Stimulated activated CD4-positive, alpha-beta T cell treated with anti-CD3 and anti-CD28 coated beads, TNF-alpha, amount 100 ng/mL, for 4 hours (primary cell): ENCODE measurements at places on chromosomes 7 and 10.
A peak's percentile ranks its signal among the peaks of the same experiment; 100 is the strongest.

DNA sequence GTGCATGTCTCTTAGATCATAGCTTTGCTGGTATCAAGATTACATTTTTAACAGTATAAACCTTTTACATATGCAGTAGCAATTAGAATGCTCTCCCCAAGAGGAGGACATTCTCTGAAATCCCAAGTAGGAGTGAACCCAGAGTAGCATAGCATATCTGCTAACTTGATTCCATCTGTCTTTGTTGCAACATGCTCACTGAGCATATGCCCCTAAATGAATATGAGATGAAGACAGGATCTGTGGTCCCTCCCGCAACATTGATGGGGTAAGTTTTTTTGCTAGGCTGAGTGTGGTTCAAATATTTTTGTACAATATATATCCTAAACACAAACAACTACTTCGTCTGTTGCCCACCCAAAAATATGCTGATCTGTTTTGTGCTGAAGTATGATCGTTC, 534.2 kb upstream of the C7orf33 start:
- no peak for DNase-seq

GRCh38 chr10:123995461-123996131, 97.8 kb downstream of the CHST15 start:
- no peak for DNase-seq

DNA sequence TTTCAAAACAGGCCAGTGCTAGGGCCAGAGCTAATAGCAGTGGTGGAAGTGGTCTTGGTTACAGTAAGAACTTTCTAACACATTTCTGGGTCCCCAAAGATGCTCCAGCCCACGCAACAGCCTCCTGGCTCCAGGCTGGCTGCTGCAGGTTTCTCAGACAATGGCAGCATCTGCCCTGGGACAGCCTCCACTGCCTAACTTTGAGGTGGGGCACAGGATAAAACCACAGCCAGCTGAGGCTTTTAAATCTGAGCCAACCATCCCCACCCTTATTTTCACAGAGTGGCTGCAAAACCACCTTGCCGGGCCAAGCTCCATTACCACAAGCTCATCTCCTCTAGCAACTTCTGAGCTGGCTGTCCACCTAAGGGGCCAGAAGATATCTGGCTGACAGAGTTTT, 84.8 kb downstream of the FAM53B start:
- no peak for DNase-seq

- DNase-seq: no peak
These were observed 6.9 kb downstream of the CDHR1 start for GRCh38 chr10:84201244-84201606.

DNA sequence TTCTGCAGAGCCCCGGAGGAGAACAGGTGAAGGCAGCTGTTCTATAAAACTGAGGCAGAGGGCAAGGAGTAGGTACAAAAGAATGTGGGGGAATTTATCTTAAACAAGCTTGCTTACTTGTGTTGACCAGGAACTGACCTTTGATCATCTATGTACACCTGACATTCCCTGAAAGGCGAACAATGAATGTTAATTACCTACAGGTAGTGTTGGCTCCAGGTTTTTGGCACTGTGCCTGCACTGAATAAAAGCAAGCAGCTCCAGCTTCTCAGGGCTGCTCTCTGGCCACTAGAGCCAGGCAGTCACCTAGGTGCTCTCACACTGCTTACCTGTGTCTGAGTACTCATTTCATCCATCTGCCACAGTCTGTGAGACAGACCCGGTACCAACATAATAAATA, 87.0 kb downstream of the RAPGEF5 start:
- DNase-seq: no peak

- no peak for DNase-seq
These were observed 47.8 kb upstream of the CPN1 start for GRCh38 chr10:100129424-100129823.

DNA sequence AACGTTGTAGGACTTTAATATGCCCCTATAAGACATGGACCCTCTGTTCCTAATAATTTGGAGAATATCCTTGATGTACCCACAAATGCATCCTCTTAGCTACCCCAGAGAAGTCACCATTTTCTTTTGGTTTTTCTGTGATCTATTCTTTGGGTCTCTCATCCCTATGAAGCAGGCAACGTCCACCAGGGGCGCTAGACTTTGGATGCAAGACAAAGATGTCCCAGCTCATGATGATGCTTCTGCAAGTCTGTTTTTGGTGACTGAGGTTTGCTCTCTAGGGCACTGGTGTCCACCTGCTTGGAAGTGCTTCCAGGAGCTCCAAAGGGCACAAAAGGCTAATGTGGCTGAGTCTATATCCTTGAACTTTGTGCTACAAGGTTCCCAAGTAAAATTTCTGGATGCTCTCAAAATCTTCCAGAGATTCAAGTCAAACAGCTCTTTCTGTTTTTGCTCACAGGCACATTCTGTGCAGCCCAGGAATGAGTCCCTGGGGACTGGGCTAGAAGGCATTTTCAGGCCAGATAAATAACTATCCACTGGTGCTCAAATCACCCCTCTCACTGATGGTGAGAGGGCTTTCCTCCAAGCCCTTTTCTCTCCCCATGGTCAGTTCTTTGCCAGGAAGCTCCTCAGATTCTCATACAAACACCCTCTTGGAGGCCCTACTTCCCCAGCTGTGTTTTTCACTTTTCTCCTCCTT, 166.4 kb downstream of the C7orf25 start:
- DNase-seq: no peak

GRCh38 chr10:57593983-57594573, 673.6 kb downstream of the IPMK start:
- no peak for DNase-seq

- DNase-seq: no peak
These were observed 363.1 kb downstream of the GATA3 start for GRCh38 chr10:8417631-8418030.

- peak; percentile 17 for DNase-seq
These were observed 4.1 kb upstream of the PILRB start for GRCh38 chr7:100353685-100354330.

- DNase-seq: no peak
These were observed 177.9 kb upstream of the BET1 start for GRCh38 chr7:94182066-94182465.

GRCh38 chr10:103374263-103374662, 6.5 kb downstream of the TAF5 start:
- no peak for DNase-seq

- no peak for DNase-seq
These were observed 5.9 kb downstream of the TAF3 start for GRCh38 chr10:7824251-7824650.

DNA sequence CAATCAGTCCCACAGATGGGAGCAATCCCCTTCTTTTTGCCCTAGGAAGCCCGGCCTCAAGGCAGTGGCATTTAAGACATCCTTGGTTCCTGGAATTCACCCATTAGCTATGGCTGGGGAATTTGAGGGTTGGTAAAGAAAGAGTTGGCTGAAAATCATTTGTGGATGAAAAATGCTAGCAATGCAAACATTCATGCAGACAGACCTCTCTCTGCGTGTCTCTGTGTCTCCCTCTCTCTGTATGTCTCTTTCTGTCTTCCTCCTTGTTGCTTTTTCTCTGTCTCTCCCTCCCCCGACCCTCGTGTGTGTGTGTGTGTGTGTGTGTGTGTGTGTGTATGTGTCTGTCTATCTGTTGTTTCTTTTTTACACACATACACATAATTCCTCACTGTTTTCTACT, 19.4 kb downstream of the LDB3 start:
- no peak for DNase-seq

DNA sequence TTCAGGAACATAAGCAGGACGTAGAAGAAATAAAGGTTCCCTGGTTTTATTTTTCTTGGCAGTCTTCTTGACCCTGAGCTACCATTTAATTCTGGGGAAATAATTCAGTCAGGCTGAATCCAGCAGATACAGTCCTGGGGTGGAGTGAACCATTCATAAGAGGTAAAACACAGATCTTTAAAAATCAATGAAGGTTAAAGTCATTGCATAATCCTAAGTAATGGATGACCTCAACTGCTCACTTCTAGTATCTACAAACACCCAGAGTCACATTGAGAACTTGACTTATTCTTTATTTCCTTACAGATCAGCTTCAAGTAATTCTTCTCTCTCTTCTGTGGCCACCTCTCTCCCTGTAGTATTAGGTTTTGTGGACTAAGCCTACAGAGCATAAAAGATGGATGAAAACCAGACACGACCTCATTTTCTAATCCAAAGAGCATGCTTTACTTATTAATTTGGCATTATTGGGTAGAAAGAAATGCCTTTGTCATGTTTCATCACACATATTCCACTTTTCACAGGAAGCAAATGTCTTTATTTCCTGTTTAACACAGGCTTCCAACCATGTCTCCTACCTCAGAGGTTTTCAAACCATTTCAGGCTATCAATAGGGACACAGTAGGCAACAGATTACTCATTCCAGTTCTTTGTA, 182.3 kb upstream of the IMMP2L start:
- DNase-seq: no peak

- no peak for DNase-seq
These were observed 28.1 kb upstream of the KNDC1 start for GRCh38 chr10:133131734-133132472.

DNA sequence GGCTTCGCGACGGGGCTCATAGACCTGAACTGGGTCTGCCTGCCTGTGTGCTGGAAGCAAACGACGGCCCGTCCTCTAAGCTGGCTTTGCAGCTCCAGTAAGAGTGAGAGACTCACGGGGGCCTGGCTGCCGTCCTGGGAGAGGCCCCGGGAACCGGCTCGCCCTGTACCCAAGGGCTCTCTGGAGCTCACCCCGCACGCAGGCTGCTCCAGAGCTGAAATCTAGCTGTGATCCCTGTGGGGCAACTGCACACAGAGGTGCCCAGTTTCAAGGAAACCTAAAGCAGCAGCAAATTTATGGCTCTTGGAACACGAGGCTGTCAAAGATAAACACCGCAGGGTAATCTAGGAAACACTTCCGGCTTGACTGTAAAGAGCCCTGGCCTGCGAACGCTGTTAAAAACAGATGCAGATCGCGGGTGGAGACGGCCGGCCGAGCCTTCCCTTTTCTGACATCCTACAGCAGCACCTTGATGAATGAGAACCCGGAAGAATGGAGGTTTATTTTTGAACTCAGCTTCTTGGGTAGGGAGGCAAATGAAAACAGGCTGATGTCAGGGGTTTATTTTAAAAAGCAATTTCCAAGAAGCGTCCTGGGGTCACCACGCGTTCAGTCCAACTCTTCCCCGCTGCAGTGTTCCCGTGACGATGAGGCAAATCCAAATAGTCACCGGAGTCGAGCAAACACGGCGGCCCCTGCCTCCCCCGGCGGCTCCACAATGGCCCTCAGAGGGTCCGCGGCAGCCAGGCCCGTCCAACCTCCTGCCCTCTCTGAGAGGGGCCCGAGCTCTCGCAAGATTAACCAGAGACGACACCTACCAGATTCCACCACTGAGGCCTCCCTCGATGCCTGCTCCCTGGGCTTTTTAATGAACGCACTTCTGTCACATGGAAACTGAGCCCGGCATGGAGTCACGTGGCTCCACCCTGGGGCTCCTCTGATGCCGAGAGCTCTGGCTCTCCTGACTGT, 29.6 kb downstream of the AMZ1 start:
- no peak for DNase-seq

DNA sequence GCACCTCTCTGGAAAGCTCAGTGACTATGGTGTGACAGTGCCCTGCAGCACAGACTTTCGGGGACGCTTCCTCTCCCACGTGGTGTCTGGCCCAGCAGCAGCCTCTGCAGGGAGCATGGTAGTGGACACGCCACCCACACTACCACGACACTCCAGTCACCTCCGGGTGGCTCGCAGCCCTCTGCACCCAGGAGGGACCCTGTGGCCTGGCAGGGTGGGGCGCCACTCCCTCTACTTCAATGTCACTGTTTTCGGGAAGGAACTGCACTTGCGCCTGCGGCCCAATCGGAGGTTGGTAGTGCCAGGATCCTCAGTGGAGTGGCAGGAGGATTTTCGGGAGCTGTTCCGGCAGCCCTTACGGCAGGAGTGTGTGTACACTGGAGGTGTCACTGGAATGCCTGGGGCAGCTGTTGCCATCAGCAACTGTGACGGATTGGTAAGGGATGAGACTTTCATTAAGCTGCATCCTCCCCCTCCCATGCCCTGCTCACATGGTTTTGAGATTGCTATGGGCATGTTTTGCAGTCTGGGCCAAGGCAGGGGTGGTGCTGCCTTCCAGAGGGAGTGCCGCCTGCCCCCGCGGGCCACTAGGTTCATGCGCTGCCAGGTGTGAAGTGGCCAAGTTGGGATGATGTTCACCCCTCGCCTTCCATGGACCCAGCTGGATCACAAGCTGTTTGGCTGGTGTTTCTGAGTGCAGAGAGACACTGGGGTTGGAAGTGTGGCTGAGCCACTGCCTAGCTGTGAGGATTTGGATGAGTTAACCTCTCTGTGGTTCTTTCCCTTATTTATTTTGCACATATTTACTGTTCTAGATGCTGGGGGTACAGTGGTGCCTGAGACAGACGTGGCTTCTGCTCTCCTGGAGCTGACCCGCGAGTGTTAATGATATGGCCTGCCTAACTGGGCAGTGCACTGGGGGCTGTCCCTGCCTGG, 2.5 kb downstream of the ADAMTS14 start:
- DNase-seq: no peak

GRCh38 chr7:20288036-20288435, 42.7 kb upstream of the ITGB8 start:
- no peak for DNase-seq
